GM06990 (cell line): ENCODE measurements at places on chromosomes 7 and 10.

GRCh38 chr7:111393011-111393754 is 169.1 kb downstream of the IMMP2L start:
- DNase-seq = no peak

GRCh38 chr10:13298748-13299436 is 972 bp downstream of the PHYH start:
- no peak for DNase-seq

GRCh38 chr10:79936625-79937615 is 12.0 kb downstream of the SFTPD start:
- no peak for DNase-seq

DNA sequence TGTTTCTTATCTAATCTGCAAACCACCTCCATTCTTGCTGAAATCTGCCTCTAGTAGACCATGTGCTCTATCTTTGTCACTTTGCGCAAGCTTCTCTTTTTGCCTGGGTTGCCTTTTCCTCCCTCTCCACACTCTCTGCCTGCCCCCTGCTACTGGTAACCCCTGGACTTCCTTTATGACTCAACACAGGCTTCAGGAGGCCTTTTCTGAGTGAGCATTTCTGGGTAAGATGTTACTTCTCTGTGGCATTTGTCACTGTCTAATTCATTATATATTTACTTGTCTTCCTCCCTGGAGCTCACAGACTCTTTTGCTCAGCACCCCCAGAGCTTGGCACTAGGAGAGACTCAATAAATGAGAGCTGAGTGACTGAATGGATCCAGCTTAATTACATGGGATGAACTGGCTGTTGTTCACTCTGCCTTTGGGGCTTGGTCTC is 8.4 kb downstream of the GOLGA7B start:
- no peak for DNase-seq

GRCh38 chr10:22553452-22553995 is 160.9 kb downstream of the PIP4K2A start:
- DNase-seq = no peak

GRCh38 chr7:40506158-40506557 is 371.4 kb downstream of the SUGCT start:
- DNase-seq = no peak

GRCh38 chr7:143318661-143319060 is 2.8 kb downstream of the CLCN1 start:
- no peak for DNase-seq

DNA sequence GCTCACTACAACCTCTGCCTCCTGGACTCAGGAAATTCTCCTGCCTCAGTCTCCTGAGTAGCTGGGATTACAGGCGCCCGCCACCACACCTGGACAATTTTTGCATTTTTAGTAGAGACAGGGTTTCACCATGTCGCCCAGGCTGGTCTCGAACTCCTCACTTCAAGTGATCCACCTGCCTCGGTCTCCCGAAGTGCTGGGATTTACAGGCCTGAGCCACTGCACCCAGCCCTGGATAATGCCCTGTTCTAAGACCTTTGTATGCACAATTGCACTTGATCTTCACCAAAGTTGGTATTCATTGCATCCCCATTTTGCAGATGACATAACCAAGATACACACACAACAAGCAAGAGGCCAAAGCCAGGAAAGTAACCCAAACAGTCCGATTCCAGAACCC is 97.7 kb upstream of the CARD11 start:
- DNase-seq = no peak

DNA sequence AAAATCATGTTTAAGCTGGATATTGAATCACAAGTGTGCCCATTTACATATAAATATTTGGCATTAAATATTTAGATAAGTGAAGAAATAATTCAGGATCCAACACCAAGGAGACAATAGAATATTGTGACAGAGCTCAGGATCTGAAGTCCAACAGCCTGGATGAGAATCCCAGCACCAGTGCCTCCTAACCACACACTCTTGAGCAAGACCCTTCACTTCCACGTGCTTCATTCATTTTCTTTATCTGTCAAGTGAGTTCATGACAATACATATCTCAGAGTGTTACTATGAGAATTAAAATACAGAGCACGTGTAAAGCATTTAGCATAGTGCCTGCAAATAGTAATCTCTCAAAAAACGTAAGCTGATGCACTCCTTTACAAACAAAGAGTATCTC is 78.4 kb upstream of the IKZF1 start:
- no peak for DNase-seq

- DNase-seq = peak; percentile 20
Measured at GRCh38 chr10:58372607-58373441, 12.4 kb upstream of the TFAM start.

- no peak for DNase-seq
Measured at GRCh38 chr7:24499871-24500270, 73.4 kb upstream of the PALS2 start.

- no peak for DNase-seq
Measured at GRCh38 chr10:107430446-107430845, 265.9 kb upstream of the SORCS1 start.

DNA sequence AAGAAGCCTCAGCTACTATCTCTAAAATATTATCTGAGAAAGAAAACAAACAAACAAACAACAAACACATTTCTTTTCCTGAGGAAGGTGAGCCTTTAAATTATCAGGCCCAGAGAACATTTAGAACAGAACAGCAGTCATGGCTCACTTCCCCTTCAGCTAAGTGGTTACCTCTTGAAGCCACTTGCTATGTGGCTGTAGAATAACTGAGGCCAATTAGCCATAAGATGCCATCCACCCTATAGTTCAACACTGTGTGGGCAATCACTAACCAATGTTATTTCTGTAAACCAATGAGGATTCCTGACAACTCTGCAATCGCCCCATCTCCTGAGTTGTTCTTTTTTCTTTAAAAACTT is 3.7 kb upstream of the UPP1 start:
- DNase-seq = peak; percentile 15

DNA sequence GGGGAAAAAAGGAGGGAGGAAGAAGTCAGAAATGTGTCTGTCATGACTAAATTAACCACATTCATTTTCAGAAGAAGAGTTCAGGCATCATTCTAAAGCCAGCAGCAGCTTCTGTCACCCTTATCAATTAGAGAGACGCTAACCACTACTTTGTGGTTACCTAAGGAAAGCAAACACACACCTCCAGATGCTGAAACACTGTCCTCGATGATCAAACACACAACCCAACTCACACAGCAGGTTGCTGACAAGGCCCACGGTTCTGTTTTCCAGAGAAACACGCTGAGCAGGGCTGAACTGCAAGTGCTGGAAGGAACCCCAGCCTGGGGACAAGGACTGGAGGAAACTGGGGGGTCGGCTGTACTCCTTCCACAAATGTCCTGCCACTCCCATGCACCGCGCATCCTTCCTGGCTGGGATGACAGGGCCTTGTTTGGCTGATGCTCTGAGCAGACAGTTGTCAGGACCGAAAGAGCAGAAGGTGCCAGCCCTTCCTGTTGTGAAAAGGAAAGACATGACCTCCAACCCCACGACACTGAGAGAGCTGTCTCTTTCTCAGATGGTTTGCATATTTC is 36.6 kb downstream of the PRKCQ start:
- DNase-seq = no peak

- no peak for DNase-seq
Measured at GRCh38 chr7:91310830-91311460, 46.7 kb downstream of the FZD1 start.

- DNase-seq = no peak
Measured at GRCh38 chr7:129387537-129387936, 46.7 kb upstream of the STRIP2 start.

DNA sequence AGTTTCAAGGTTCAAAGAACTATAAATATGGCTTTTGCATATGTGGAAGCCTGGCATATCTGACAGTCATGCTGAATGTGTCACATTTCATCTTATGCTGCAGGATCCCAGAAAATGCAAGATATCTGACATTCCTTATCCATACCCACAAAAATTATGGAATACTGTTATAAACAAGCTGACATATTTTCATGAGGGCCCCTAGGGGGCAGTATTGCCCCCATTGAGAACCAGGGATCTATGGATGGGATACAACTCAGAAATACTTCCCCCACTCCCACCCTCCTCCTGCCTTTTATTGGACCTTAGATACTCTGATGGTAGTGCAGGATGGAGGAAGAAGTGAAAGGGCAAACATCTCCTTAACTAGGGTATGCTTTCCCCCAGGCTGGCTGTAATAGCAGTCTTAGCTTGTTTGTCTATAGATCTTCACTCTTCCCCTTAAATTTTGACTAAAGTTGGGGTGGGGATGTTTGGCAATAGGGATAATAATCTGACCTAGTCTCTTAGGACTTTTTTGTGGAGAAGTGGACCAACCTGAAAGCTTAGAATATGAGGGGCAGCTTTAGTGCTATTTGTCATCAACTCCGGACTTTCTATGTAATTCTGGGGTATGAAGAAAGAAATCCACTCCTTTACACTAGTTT is 3.5 kb upstream of the GNGT1 start:
- no peak for DNase-seq

GRCh38 chr7:154767142-154767541 is 235.8 kb downstream of the PAXIP1 start:
- no peak for DNase-seq

DNA sequence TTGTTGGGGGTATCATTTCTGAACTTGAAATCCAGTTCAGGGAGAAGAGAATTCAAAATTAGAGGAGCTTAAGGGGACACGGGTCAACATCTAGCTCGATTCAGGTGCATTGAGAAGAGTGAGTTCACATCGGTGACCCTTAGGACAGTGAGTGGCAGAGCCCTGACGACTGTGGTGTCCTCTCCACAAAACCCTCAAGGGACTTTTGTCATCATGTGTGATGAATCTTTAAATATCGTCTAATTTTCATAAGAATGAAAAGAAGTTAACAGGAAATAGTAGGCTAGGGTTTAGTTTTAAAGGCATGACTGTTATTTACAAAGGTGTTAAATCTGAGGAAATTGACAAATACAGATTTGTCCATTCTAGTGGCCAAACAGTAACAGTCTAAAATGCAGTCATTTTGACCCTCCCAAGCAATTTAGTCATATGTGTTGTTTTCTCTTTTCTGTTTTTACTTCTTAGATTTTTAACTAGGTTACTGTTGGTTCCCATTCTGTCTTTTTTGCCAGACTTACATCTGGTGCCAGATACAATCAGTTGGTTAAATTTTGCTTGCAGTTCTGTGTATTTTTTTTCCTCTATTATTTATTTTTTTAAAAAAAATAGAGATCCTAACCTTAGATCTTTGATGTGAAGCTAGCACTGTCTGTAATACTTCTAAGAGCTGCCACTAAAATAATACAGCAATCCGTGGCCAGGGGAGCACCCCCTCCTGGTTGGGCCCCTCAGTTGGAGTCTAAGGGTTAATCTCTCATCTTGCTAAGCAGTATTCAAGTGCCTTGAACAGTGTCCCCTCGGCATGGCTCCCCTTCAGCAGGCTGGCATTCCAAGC is 34.9 kb upstream of the SH2B2 start:
- DNase-seq = no peak

DNA sequence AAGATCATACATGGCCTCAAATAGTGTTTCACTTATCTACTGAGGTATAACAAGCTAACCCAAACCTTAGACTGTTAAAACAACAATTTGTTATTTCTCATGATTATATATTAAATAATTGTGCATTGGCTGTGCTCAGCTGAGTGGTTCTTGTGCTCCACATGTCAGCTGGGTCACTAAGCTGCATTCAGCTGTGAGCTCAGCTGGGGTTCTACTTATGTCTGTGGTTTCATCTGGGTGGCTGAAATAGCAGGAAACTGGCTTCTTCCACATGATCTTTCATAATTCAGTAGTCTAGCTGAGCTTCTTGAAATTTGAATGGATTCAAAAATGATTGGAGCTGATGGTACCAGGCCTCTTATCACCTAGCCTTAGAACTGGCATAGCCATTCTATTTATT is 181.8 kb upstream of the CSTF2T start:
- DNase-seq = no peak

- DNase-seq = no peak
Measured at GRCh38 chr10:74822521-74823089, 3.8 kb upstream of the KAT6B start.

DNA sequence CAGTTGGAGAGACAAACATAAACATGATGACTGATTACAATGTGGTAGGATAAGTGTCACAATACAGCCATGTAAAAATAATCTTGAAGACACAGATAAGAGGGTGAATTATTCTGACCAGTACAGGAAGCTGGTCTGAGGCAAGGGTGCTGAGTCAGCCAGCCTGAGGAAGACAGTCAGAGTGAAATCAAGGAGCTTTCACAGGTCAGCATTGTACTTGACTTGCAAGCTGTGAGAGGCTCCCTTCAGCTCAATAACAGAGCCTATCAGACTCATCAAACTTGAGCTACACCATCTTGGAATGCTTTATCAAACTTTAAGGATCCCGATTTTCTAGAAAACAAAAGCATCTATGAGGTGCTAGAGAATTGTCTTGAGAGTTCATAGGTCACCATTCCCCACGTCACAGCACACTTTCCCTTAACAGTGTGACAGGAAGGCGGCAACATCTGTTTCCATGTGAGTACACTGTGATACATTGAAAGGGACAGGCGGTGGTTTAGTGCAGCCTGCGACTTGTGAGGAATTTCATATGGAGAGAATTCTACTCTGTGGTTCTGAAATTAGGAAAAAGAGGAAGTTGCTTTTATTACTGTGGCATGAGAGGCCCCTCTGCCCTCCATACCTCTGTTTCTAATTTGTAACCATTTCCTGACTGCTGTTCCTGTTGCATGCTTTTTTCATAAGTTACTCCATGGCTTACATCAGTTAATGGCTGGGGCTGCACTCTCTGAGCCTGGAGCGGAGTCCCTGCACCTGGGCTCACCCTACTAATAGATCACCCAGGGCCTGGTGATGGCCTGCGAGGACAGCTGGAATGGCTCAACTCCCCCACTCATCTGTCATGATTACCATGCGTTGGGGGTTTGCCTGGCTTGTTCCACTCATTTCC is 417.1 kb downstream of the SUGCT start:
- DNase-seq = peak; percentile 2

GRCh38 chr10:83991986-83992753 is 147.1 kb upstream of the GHITM start:
- no peak for DNase-seq

GRCh38 chr7:21782996-21783395 is 162.7 kb downstream of the CDCA7L start:
- no peak for DNase-seq
